Fibroblast of lung (primary cell): ENCODE measurements at places on chromosomes 2 and 18. TPM values are rescaled to one million over a fixed set of nuclear protein-coding genes. Genes with fewer than 3 reads are reported as not detected.

DNA sequence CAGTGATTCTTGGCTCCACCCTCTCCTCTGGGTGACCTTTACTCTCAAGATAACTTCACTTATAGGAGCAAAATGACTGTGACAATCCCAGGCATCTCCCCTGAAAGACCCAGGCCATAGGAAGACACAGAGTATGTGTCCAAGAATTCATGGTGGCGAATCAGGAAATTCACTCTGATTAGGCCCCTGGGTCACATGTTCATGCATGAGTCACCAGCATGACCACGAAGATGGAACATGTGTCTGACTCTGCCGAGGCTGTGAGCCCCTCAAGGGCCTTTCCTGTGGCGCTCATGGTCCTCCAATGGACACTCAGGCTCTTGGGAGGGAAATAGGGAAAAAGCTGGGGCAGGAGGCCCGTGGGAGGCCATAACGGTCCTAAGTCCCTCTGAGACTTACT, 74.0 kb upstream of the TEX51 start:
- H3K4me1 ChIP-seq: no peaks in the 10 kb centered on the region
- no peak overlapping the region for H3K4me3 ChIP-seq
- DNase-seq: no peak
- no peak overlapping the region for H3K27ac ChIP-seq

DNA sequence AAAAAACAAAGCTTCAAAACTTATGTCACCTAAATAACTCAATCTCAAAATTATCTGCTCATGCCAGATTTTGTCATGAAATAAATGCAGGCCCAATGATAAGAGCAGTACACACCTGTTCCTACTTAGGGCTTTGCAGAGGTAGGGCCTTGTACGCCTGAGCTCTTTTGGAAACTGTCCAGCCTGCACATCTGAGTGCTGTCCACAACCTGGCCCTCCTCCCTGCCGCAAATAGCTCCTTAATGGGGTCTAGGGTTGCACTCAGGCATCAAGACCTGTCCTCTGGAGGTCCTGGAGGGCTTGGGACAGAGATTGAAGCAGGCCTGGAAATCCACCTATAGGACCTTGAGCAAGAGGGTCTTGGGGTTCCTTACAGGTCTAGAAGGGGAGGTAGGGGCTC, 115.4 kb upstream of the CCDC195 start:
- no peak for DNase-seq
- peaks cover 17% of the 10 kb centered on the region for H3K36me3 ChIP-seq
- H3K4me1 ChIP-seq: no peaks in the 10 kb centered on the region
- H3K27me3 ChIP-seq: no peaks in the 10 kb centered on the region
- no peak overlapping the region for H3K4me3 ChIP-seq

GPD2 gene
- 46.0 and 46.6 TPM in 2 replicates for total RNA-seq

- DNase-seq: no peak
- H3K36me3 ChIP-seq: no peaks in the 10 kb centered on the region
- H3K27ac ChIP-seq: no peak overlapping the region
- H3K27me3 ChIP-seq: no peaks in the 10 kb centered on the region
- no peak overlapping the region for H3K4me3 ChIP-seq
- no peaks in the 10 kb centered on the region for H3K4me1 ChIP-seq
Measured at GRCh38 chr2:80092474-80092873, 212.1 kb downstream of the LRRTM1 start.

POTEC gene
- total RNA-seq: not detected in 2 replicates

DNA sequence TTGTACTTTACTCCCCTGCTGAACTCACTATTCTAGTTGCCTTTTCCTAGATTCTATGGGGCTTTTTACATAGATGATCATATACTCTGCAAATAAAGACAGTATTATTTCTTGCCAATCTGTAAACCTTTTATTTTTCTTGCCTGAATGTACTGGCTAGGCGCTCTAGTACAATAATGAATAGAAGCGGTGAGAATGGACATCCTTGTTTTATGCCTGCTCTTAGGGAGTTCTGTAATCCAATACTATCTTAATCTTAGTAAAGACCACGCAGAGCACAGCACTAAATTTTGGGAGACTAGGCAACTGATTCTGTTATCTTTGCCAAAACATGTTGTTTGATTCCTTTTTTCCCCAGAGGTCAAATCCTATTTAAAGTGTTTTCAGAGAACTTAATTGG, 7.0 kb downstream of the KRCC1 start:
- no peaks in the 10 kb centered on the region for H3K4me1 ChIP-seq
- no peaks in the 10 kb centered on the region for H3K27me3 ChIP-seq
- H3K4me3 ChIP-seq: no peak overlapping the region
- H3K36me3 ChIP-seq: no peaks in the 10 kb centered on the region
- DNase-seq: no peak
- no peak overlapping the region for H3K27ac ChIP-seq

FAP gene
- total RNA-seq: 81.9 and 96.1 TPM in 2 replicates

EDAR gene
- not detected in 2 replicates for total RNA-seq

DLX2 gene
- not detected in 2 replicates for total RNA-seq

SERPINB13 gene
- not detected in 2 replicates for total RNA-seq

DNA sequence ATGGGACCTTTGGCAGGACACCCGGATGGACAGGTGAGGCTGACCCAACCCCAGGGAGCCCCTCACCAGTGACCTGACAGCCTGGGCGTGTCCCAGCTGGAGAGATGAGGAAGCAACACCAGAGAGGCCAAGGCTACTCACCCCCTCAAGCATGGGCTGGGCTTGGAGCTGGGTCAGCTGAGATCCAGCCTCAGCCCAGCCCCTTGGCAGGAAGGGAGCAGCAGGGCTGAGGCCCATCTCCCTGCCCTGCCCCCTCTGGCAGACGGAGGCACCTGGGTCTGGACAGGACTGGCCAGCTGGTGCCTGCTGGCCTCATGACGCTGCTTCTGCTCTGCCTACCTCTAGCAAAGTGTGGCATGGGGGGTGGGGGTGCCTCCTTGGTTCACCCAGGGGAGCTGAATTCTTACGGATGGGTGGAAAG, 37.8 kb downstream of the HS6ST1 start:
- H3K27ac ChIP-seq: no peak overlapping the region
- no peak overlapping the region for H3K4me3 ChIP-seq
- no peaks in the 10 kb centered on the region for H3K4me1 ChIP-seq

DNA sequence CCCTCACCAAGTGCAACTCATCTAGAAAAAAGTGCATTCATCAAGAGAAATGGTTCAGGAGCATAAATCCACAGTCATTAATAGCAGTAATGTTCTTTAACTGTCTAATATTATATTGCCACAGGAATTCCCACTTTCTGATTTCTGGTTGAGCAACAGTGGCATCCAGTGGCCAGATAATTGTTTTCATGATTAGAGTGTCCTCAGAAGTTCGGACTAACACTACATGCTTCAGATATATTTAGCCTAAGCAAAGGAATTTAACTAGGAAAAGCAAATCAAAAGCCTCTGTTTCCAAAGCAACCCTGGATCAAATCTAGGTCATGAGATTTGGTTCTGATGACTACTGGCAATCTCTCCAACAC, 9.8 kb upstream of the ERBB4 start:
- no peak overlapping the region for H3K27ac ChIP-seq
- no peaks in the 10 kb centered on the region for H3K36me3 ChIP-seq
- DNase-seq: peak; percentile 40
- H3K4me3 ChIP-seq: no peak overlapping the region
- no peaks in the 10 kb centered on the region for H3K4me1 ChIP-seq

DNA sequence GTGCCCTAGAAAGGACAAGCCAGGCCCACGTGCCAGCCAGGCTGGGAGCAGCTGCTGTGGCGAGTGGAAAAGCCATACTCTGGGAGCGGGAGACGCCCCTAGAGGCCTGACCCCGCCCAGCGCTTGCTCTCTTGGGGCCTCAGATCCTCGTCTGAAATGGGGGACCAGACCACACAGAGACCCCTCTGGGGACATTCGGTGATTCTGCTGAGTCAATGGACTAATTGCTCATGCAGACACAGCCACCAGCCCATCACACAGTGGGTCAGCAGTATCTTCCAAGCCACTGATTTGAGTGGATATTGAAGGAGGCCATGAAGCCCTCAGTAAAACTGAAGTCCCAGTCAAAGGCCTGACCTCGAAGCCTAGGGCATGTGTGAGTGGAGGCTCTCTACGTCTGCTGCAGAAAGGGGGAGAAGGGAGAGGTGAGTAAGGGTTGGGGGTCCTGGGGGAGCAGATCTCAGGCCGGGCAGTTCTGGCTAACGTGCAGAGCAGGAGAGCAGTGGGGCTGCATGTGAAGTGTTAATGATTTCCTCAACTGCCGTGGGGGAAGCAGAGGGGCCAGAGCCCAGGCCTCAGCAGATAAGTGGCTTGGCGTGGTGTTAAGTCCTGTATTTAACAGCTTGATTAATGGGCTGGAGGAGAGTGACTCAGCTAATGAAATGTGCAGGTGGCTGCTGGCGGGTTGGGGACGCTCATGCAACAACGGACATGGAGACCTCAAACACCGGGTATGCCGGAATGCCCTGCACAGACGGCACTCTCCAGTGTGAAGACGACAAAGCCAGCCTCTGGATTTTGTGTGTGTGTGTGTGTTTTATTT, 104.4 kb upstream of the TWIST2 start:
- no peaks in the 10 kb centered on the region for H3K27me3 ChIP-seq
- no peaks in the 10 kb centered on the region for H3K4me1 ChIP-seq
- no peak overlapping the region for H3K4me3 ChIP-seq
- no peak overlapping the region for H3K27ac ChIP-seq

DNA sequence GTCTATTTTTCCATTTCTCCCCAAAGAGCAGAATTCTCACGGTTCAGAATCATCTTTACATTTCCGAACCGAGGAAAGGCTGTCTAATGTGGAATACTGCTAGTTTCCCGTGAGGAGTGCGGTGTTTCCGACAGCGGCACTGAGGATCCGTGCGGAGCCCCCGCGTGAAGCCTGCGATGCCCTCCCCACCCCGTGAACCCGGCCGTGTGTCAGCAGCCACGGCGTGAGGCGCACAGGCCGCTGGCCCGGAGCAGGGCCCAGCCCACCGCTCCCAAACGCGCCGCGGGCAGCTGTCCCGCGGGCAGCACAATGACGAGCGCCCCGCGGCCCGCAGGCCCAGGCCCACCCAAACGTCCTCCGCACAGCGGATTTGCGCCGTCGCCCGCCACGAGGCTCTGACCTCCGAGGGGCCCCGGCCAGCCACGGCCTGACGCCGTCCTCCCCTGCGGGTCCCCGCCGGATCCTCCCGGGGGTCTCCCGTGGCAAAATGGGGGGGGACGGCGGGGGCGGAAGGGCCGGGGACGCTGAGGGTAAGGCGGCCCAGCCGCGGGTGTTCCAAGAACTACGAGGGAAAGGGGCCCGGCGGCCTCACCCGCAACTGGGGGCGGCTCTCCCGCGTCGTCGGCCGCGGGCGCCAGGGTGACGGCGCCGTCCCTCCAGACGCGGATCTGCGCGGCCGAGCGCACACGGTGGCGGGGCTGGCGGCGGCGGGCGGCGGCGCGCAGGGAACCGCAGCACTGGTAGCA, 796 bp downstream of the SPIRE1 start:
- DNase-seq: peak; percentile 58
- H3K27ac ChIP-seq: peak overlapping the region; percentile 79
- no peaks in the 10 kb centered on the region for H3K36me3 ChIP-seq
- H3K27me3 ChIP-seq: no peaks in the 10 kb centered on the region
- peaks cover 2% of the 10 kb centered on the region for H3K4me1 ChIP-seq
- peak overlapping the region; percentile 80 for H3K4me3 ChIP-seq

SATB2 gene
- 13.9 and 28.1 TPM in 2 replicates for total RNA-seq

GRCh38 chr2:100953406-100954043, 48.6 kb upstream of the RPL31 start:
- H3K4me1 ChIP-seq: peaks cover 3% of the 10 kb centered on the region
- H3K27ac ChIP-seq: no peak overlapping the region
- no peaks in the 10 kb centered on the region for H3K36me3 ChIP-seq
- no peaks in the 10 kb centered on the region for H3K27me3 ChIP-seq

CD207 gene
- total RNA-seq: not detected in 2 replicates

DNA sequence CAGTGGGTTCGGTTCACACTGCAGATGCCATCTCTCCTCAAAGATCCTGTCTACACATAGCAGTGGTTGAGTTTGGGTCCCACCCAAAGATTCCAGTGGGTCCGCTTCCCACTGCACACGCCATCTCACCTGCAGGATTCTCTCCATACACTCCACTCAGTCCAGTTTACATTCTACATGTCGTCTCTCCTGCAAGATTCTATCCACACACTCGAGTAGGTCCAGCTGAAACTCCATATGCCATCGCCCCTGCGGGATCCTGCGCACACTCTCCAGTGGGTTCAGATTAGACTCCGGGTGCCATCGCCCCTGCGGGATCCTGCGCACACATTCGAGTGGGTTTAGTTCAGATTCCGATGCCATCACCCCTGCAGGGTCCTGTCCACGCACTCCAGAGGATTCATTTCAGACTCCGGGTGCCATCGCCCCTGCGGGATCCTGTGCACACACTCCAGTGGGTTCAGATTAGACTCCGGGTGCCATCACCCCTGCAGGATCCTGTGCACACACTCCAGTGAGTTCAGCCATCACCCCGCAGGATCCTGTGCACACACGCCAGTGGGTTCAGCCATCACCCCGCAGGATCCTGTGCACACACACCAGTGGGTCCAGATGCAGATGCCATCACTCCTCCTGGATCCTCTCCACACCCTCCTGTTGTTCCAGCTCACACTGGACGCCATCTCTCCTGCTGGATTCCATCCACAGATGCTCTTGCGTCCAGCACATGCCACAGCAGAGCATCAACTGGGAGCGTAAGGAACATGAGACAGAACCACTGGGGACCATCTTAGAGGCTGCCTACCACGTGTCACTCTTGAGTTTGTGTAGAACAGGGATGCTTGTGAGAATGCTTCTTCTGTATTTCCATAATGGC, 3.0 kb upstream of the PXDN start:
- H3K27me3 ChIP-seq: no peaks in the 10 kb centered on the region
- no peak overlapping the region for H3K27ac ChIP-seq
- H3K4me3 ChIP-seq: no peak overlapping the region
- H3K36me3 ChIP-seq: no peaks in the 10 kb centered on the region
- DNase-seq: no peak

EEF1B2 gene
- total RNA-seq: 439 and 578 TPM in 2 replicates

ANKRD44 gene
- 4.9 and 7.6 TPM in 2 replicates for total RNA-seq

PCARE gene
- total RNA-seq: under 0.01 TPM in 1 of 2 replicates, not detected in the other

- no peaks in the 10 kb centered on the region for H3K4me1 ChIP-seq
- no peaks in the 10 kb centered on the region for H3K27me3 ChIP-seq
- no peak for DNase-seq
- H3K4me3 ChIP-seq: no peak overlapping the region
- H3K36me3 ChIP-seq: no peaks in the 10 kb centered on the region
- no peak overlapping the region for H3K27ac ChIP-seq
Measured at GRCh38 chr2:82650038-82650437, 1809.0 kb downstream of the SUCLG1 start.

MOB1A gene
- 80.9 and 87.4 TPM in 2 replicates for total RNA-seq

DNA sequence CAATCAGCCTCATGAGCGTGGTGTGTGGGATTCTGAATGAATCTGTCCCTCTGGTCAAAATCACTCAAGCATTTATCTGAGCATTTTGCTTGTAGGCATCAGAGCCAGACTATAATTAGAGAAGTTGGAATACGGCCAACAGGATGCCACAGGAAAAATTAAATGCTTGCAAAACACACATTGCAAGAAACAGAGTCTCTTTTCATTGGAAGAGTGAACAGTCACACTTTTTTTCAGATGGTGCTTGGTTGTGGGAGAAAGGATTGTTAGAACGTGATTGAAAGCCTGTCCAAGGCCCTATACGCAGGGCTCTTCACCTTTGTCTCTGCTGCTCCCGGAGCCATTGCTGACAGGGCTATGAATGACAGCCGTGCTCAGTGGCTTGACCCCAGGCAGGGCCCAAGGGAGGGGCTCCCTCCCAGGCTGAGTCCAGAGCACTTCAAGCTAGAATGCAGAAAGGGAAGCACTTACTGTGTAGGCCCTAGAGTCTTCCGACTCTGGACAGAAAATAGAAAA, 59.8 kb downstream of the SNTG2 start:
- no peak overlapping the region for H3K4me3 ChIP-seq
- H3K27me3 ChIP-seq: no peaks in the 10 kb centered on the region
- H3K36me3 ChIP-seq: no peaks in the 10 kb centered on the region
- no peak overlapping the region for H3K27ac ChIP-seq

GRCh38 chr18:49277395-49278036, 182.9 kb downstream of the DYM start:
- peak; percentile 17 for DNase-seq
- H3K36me3 ChIP-seq: no peaks in the 10 kb centered on the region
- H3K4me3 ChIP-seq: no peak overlapping the region
